ENCODE measurements at places on chromosomes 2 and 18.

DNA sequence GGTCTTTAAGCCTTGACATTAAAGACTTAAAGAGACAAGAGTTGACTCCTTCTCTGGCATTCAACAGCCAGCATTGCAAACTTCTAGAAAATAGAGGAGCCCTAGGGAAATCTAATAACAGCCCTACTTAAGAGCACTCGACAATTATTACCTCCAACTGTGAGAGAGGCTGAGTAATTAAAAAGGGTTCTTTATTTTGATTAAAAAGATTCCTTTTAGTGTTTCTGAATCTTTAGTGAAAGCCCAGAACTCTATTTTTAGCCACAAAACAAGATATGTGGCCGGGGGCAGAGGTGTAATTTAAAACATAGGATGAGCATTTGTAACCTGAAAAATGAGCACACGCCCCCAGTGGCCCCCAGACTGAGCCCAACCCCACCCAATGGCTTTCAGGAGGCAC lies 222.3 kb downstream of the SMAD2 start:
- DNase-seq = no peak

DNA sequence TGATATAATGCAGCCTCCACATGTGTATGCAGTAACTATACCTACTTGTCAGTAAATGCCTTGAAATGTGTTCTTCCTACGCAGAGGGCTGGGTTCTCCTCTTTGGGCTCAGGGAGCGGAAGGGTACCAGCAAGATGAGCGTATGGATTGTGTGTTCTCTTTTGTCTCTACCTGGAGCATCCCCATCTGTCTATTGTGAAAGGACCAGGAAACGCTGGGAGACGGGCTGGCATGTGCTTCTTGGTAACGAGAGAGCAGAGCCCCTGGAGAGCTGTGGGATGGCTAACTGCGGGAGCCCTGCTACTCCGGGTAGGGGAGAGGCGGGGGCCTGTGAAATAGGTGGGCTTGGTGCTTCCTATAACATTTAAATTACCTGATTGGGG lies 80.9 kb downstream of the BCL2 start:
- peak; percentile 96 for DNase-seq

DNA sequence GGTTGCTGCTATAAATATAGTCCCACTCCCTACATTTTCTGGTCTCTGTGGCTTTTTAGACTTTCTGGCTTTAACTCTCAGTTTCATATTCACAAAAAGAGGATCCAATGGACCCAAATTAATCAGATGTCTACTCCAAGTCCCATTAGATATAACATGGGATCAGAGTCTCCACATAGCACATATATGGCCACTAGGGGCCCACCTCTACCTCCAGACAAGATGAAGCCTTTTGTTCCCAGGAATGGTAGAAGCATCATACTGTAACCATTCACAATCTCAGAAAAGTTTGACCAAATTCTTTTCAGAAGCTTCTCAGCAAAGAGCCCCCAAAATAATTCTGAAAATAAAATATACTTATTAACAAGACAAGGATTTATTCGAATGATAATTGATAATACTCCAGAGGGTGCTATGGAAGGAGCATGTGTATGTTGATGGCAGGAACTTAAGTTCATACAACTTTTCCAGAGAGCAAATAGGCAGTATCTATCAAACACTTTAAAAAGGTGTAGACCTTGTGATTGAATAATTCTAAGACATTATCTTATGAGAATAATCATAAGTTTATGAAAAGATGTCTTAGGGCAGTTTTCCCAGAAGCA lies 382.3 kb upstream of the CRIM1 start:
- DNase-seq = no peak

DNA sequence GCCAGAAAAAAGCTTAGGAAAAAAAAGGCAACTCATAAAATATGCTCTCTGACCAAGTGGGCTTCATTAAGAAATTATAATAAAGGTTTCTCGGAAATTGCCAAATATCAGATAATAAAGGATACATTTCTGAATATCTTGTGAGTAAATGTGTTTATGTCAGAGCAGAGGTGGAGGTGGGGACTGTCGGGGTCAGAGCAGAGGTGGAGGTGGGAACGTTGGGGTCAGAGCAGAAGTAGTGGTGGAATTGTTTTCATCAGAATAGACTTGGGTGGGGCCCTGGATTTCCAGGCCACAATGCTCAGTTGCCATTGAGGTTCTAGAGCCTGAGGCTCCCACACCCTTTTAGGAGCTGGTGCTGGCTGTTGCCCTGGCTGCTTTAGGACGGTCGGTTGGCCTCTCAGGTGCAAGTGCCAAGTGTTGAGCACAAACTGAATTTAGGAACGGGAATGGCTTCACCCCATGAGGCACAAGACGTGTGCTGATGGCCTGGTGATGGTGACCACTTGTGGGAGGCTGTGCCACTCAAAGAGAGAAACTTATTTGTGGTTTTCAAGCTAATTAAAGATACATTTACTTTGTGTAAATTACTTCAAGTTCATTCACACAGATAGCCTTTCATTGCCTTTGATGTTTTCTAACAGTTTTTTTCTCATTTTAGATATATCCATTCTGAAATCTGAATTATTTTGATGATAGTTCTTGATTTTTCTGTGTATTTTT lies 131.5 kb downstream of the ATP9B start:
- no peak for DNase-seq

DNA sequence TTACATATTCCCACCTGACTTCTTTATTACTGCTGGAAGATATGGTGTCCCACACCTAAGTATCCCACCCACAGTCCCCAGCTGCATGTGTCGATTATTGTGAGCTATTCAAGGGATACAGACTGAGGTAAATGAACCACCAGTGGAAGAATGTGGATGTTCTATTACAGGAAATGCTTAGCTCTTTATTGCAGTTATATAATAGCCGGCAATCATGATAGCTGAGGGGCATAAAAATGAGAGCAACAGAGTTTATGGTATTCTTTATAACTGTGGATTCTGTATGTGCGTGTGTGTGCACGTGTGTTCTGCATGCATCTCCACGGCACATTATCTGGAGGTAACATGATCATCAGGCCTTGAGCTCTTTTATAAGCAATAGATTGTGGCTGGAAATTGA lies 198.9 kb downstream of the NEDD4L start:
- DNase-seq = no peak

- peak; percentile 10 for DNase-seq
These were observed 357.4 kb downstream of the RND3 start for GRCh38 chr2:150129921-150130575.

DNA sequence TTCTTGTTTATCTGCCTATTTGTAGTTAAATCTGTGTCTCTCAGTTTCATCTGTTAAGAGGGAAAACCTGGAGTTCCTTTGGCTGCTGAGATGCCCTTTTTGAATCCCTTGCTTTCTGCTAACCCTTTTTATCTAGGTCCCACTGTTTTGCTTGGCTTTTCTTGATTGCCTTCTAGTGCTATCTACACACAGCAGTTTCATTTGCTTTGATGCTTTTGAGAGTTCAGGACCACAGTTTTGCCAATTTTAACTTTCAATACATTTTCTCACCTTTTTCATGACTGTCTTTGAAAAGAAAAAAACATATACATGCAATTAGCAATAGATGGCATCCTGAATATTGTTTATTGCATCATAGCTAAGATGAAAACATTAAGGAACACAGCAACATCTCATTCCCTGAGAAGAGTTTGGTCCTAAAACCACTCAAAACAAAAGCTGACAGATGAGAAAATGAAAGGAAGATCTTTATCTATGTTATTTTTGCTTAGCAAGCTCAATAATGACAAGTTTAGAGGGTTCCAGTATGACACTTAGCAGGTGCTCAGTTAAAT lies 241.4 kb upstream of the MEX3C start:
- DNase-seq = no peak

DNA sequence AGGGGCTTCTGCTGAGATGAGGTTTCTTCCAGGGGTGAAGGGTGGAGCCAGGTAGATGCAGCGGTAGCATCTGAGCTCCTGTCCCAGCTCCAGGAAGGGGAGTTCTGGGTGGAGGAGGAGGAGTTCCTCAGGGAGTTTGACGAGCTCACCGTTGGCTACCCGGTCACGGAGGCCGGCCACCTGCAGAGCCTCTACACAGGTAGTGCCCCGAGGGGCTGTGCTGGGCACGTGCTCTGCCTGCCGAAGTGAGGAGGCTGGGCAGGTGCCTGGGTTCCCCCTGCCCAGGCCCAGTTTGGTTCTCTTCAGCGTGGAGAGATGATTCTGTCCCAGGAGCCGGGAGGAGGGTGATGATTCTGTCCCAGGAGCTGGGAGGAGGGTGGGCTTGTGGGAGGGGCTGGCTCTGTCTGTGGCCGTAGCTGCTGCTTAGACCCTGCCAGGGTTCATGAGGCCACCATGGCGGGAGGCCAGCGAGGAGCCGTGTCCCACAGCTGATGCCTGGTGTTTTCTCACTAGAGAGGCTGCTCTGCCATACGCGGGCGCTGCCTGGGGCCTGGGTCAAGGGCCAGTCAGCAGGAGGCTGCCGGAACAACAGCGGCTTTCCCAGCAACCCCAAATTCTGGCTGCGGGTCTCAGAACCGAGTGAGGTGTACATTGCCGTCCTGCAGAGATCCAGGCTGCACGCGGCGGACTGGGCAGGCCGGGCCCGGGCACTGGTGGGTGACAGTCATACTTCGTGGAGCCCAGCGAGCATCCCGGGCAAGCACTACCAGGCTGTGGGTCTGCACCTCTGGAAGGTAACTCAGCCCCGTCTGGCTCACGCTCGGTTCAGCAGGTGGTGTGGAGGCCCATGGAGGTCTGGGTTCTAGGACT lies 8.2 kb downstream of the CAPN10 start:
- no peak for DNase-seq

DNA sequence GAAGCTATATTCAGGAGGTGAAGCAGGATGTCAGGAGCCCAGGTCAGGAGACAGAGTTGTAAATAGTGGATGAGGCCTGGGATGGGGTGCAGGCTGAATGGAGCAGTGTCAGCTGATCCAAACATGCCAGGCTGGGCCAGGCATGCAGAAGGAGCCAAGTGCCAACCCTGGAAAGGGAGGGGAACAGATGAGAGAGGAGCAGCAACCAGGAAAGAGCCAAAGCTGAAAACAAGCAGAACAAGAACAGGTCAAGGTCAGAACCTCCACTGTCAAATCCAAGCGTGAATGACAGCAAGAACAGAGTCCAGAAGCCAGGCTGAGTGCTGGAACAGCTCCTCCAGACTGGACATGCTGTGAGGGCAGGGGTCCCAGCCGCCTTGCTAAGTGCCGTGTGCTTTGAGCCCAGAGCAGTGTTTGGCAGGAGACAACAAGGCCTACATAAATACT lies 49.2 kb upstream of the PPP1CB start:
- DNase-seq = no peak

DNA sequence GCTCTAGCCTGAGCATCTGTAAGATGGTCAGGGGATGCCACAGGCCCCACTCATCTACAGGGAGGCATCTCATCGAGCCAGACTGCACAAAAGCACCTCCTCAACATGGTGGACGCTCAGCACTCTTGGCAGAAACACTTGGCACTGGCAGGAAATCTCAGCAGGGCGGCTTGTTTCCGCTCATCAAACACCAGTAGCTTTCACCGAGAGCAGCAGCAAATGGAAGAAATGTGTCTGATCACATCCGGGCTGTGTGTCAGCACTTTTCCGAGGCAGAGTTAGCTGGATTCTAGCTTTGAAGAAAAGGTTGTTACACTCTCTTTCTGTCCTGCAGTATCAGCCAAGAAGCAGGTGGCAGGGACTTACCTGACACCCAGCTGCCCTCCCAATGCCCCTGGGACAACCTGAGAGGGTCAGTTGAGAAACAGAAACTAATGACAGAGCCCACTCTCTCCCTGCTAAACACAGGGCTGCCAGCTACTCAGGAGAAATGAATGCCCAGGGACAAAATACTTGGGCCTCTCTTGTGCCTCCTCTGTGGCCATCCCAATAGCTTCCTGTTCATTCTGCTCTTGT lies 68.9 kb upstream of the FZD7 start:
- DNase-seq = peak; percentile 83

DNA sequence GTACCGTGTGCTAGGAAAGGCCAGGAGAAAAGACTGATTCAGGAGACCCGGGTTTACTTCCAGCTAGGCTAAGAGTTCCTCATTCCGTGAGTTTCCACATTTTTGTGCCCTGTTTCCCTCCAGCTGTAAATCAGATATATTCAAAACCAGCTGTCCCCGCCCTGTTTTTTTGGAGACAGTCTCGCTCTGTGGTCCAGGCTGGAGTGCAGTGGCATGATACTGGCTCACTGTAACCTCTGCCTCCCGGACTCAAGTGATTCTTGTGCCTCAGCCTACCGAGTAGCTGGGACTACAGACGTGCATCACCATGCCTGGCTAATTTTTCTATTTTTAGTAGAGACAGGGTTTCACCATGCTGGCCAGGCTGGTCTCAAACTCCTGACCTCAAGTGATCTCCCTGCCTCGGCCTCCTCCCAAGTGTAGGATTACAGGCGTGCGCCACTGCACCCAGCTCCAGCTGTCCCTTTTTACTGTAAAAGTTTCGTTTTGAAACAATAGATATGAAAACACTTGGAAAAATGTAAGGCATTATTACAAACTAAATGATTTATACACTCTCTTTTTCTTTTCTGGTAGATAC lies 112.8 kb upstream of the SEC11C start:
- no peak for DNase-seq

GRCh38 chr2:232292395-232293154 lies 86.0 kb upstream of the ALPP start:
- no peak for DNase-seq

DNA sequence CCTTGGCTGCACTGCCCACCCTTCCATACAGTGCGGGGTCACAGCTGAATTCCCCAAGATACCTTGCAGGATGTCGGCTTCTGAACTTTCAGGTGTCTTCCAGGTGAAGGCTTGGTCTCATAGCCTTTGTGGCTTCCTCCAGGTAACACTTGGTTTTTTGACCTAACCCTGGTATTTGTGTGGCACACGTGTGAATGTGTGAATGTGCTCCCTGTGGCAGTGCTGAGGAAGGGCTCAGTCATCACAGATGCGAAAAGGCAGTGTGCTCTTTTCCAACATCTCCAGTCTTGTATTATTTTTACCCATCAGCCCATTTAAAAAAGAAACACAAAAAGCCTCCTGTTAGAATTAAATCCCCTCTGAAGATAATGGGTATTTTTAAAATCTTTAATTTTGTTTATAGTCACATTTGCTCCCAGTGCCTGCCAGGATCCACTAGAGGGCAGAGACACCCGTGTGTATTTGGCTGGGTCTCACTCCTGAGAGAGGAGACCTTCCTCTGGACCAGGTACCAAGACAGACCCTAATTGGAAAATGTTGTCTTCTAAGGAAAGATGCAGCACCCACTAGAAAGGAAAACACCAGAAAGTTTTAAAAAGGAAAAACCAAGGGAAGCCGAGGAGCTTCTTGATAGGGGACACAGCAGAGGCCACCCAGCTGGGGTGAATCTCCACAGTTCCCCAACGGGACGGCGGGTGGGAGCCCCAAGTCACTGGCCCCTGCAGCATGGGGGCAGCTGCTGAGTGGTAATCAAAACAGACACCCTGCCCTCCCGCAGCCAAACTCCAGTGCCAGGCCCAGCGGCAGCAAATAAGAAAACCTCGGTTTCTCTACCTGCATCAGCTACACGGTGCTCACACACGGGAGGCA lies 27.7 kb downstream of the FAM110C start:
- DNase-seq = no peak

GRCh38 chr2:109718139-109718538 lies 76.0 kb upstream of the RGPD5 start:
- no peak for DNase-seq

DNA sequence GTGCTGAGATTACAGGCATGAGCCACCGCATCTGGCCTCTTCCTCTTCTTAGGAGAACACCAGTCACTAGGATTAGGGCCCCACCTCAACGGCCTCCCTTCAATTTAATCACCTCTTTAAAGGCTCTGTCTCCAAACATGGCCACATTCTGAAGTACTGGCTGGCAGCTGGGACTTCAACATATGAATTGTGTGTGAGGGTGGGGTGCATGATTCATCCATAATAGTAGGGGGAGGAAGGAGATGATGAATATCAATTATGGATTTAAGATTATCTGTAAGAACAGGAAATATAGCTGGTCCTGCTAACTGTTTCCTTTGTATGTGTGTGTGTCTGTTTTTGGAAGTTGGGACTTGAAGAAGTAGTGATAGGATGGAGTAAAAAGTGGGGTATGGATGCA lies 14.7 kb upstream of the EPG5 start:
- DNase-seq = no peak

All from COR-L47 (cell line).